Activated naive CD4-positive, alpha-beta T cell (primary cell): ENCODE measurements at places on chromosomes 3 and 15.
A peak's percentile ranks its signal among the peaks of the same experiment; 100 is the strongest.

- no peak for DNase-seq
These were observed 20.6 kb downstream of the LOXL1 start for GRCh38 chr15:73946795-73947370.

- DNase-seq = no peak
These were observed 569.8 kb downstream of the RBMS3 start for GRCh38 chr3:29850641-29851040.

DNA sequence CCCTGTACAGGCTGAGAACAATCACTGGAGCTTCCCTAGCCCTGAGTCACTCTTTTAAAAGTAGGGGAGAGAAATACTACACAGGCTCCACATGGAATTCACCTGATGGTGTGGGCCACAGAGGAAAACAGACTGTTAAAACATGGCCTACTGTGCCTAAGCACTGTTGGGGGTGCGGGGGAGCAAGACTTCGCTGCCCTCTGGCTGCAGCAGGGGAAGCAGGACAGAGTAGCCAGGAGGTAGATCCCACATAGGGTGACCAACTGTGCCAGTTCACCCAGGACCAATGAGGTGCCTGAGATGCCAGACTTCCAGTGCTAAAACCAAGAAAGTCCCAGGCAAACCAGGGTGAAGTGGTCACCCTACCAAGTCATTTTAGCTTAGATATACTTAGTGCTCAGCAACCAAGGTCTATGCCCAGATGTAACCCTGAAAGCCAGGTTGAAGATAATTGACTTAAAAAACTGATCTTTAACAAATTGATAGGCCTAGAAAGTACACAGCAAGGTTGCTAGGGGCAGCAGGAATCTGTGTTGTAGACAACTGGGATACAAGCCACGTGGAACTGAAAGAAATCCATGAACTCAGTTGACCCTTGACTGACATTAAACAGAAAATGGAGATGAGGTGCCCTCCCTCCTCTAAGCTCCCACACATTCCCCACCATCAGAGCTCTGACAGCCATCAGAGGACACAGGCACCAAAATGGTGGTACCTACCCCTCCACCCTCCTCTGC is 344.2 kb upstream of the PPP2R3A start:
- no peak for DNase-seq

DNA sequence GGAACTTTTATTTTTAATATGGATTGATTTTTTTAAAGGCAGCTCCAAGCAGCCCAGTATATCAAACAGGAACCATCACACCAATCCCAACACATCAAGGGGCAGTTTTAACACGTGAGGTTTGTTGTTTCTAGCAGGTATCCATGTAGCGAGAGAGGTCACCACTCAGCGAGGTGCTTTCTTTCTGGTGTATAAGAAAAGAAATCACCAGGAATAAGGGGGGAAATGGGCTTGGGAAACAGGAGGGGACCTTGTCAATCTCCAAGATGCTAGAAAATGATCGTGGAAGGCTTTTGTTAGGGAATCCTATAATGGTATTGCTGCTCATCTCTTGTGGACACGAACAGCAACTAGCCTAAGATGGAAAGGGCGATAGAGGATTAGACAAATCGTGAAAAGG is 402.9 kb upstream of the ATP11B start:
- no peak for DNase-seq

DNA sequence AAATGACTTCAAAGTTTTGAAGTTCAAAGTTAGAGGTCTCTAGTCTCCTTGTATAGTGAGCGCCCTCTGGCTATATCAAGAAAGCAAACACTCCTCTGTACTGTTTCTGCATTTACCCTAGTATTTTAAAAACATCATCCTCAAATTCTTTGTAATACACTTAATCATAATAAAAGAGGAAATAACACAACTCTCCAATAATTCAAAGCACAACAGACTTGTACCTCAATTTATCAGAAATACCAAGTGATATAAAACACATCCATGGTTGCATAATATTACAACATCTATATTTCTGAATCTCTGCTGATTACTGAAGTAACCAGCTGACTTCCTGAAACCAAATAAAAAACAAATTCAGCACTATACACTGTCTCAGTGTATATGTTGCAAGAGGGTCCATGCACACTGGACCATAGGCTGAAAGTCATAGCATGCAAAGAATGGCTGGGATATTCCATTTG is 12.5 kb downstream of the PLOD2 start:
- DNase-seq = no peak

DNA sequence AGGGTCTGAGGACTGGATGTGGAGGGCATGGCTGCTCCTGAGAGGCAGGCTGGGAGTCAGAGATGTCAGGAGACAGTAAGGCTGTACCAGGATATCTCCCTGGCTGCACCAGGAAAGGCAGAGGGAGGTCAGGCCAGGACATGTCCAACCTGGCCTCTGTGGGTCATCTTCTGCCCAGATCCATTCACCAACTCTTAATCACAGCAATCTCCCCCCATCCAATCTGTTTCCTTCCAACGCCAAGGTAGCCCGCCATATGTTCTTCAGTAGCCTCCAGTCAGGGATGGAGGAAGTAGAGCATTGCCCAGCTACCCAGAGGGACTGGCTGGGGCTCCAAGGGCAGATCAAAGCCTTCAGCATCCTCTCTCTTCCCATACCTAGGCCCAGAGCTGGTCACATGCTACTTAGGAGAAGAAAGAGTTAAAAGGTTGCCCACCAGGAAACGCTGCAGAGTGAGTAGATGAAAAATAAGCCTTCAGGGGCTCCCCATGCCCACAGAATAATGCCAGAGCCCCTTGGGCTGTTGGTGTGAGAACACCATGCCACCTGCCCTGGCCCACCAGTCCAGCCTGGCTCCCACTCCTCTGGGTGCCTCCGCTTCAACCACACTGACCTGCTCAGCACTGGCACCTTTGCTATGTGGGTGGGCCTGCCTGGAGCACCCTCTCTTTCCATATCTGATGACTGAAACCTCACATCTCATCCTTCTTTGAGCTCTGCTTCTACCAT is 176.8 kb downstream of the MEGF11 start:
- no peak for DNase-seq

GRCh38 chr3:124258057-124258500 is 266.2 kb upstream of the ROPN1 start:
- DNase-seq = no peak

GRCh38 chr3:159727506-159727905 is 261.1 kb upstream of the IL12A start:
- DNase-seq = no peak

GRCh38 chr15:27479296-27480140 is 508.5 kb downstream of the GABRG3 start:
- DNase-seq = no peak

GRCh38 chr15:47949815-47950214 is 171.0 kb upstream of the SLC24A5 start:
- DNase-seq = no peak

- peak; percentile 67 for DNase-seq
These were observed 119.8 kb downstream of the ADCY5 start for GRCh38 chr3:123328851-123329635.

DNA sequence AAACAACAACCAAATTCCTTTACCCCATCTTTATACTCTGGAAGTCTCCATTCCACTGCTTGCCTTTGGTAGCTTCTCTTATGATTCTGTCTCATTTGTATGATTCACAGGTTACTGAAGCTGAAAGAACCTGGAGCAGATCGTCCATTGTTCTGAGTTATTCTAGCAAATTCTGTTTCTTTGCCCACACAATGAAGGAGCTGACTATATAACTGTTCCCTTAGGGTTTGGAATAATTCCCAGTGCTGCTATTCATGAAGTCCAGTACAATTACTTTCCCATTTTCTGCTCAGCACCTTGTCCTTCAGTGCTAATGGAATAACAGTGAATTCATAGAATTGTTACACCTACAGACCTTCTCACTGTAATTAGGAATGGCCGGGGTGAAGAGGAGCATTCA is 167.8 kb downstream of the CHST2 start:
- DNase-seq = no peak

- DNase-seq = no peak
These were observed 82.8 kb downstream of the MAGI1 start for GRCh38 chr3:65955792-65956477.

DNA sequence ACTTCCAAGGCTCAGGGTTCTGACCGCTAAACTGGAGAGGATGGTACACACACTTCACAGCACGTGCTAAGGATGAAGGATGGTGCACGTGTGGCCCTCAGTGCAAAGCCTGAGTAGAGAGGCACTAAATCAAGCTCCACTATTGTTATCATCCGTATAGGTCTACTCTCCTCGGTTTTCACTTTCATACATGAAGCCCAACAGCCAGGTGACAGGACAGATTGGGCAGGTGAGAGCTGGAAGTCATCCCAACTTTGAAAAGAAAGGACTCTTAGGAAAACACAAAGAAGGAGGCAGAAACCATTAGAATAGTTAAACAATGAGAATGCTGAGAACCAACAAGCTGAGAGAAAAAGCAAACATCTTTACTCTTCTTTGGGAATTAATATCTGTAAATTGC is 21.1 kb downstream of the MAGI1 start:
- no peak for DNase-seq

- no peak for DNase-seq
These were observed 14.2 kb upstream of the MTMR10 start for GRCh38 chr15:31005660-31006059.

GRCh38 chr15:45117308-45118130 is 3.4 kb downstream of the DUOXA2 start:
- DNase-seq = no peak
